ENCODE measurements at places on chromosomes 13 and 19.
A peak's percentile ranks its signal among the peaks of the same experiment; 100 is the strongest.

GRCh38 chr13:110231348-110232047 lies 75.5 kb downstream of the COL4A1 start:
- no peak for DNase-seq

GRCh38 chr13:39816936-39817335 lies 161.5 kb downstream of the COG6 start:
- no peak for DNase-seq

DNA sequence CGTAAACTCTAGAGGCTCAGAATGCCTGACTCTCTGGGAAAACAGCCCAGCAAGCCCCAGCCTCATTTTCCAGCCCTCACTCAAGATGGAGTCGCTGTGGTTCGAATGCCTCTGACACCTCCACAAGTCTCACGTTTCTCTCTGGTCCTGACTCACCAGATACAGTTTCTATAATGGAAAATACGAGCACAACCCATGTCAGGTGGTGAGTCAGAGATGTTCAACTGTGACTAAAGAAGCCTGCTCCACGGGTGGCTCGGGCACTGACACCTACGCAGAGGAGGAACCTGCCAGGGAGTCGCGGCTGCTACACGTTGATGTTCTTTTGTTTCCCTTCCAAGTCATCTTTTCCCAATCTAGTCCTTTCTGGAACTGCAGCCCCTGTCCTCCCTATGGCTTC lies 87.1 kb upstream of the STK24 start:
- DNase-seq = peak; percentile 80

- DNase-seq = no peak
These were observed 489 bp downstream of the NTF4 start for GRCh38 chr19:49064029-49064629.

DNA sequence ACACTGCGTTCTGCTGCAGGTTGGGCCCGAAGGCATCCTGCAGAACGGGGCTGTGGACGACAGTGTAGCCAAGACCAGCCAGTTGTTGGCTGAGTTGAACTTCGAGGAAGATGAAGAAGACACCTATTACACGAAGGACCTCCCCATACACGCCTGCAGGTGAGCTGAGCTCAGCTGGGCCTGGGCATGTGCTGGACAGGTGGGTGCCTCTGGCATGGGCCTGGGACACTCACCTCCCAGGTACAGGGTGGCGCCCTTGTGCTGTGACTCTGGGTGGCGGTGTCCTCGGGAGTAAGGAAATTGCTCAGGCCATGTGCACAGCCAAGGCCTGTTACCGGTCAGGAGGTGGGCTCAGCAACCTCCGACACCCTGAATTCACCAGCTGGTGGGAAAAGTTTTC lies 14.2 kb downstream of the UPF1 start:
- no peak for DNase-seq

- no peak for DNase-seq
These were observed 898.9 kb upstream of the MIR17HG start for GRCh38 chr13:90448466-90449037.

DNA sequence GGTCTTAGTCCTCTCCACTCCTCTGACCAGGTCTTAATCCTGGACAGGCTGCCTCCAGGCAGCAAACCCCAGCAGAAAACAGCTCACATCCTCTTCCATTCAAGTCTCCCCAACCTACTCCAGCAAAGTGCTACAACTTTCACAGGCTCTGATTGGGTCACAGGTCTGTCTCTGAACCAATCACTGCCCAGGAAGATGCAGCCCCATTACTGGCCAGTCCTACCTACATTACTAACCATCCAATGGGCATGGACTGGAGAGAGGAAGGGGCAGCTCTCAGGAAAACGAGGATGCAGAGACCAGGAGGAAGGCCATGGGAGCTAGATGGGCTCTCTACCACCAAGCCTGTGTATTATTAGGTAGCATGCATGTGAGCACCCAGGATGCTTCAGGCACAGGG lies 12.2 kb downstream of the MED26 start:
- no peak for DNase-seq

DNA sequence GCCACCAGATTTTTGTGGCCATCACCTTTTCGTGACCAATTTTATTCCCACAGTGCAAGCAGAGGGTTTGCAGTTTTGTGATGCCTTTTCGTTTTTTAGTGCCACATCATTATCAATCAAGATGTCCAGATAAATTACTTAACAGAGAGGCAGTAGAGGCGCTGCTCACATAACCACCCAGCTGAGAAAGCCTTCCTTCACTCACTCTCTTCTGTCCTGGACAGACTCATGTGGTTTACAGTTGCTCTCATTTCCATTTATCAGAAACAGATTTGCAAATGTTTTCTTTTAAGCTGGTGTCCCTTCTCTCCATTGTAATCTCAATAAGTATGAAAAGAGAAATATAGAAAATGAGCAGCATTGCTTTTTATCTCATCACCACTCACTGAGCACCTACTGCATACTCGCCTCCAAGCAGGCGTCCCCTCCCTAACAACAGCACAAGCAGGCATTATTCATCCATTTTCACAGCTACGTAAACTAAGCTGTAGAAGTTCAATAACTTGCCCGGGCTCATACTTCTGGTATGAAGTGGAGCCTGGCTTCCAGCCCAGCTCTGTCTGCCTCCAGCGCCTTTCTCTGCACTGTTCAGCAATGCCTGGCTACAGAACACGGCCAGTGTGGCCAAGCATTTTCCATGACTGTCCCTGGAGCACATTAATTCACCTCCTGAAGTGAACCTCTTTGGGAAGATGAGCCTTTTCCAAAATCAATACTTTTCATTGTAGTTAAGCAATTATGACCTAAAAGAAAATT lies 34.6 kb upstream of the KATNAL1 start:
- DNase-seq = peak; percentile 32

GRCh38 chr19:45333609-45334303 lies 6.8 kb upstream of the KLC3 start:
- no peak for DNase-seq

GRCh38 chr13:22175241-22175640 lies 504.4 kb downstream of the FGF9 start:
- no peak for DNase-seq

GRCh38 chr13:98774776-98775175 lies 22.3 kb upstream of the SLC15A1 start:
- DNase-seq = no peak

GRCh38 chr19:33954686-33955085 lies 158.0 kb downstream of the KCTD15 start:
- no peak for DNase-seq

GRCh38 chr13:80348314-80348713 lies 7.4 kb upstream of the SPRY2 start:
- no peak for DNase-seq

DNA sequence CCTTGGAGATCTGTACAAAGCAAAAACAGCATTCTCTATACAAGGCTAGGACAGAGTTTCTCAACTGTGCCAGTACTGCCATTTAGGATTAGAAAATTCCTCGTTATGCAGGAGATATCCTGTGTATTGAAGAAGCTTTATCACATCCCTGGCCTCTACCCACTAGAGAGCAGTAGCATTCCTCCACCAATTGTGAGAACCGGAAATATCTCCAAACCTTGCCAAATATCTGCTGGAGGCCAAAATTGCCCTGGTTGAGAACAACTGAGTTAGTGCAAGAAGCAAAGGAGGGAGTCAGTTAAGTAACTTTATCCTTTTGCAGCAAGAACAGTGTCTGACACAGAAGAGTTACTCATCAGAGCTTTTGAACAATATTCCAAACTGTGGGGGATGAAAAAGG lies 16.2 kb upstream of the FREM2 start:
- DNase-seq = no peak

DNA sequence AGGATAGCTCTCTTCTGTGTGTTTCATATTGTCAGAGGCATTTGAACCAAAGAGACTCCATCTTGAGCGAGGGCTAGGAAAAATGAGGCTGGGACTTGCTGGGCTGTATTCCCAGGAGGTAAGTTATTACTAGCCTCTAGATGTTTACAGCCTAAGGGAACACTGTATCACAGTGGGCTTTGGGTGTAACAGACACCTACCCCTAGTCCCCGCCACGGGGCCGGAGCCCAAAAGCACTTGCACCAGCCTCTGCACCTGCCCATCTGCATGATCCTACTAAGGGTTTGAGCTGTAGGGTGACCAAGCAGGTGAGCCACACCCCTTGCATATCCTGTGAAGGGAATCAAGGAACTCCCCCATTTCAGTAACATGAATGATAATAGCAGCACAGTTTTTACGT lies 1972.2 kb downstream of the OLFM4 start:
- no peak for DNase-seq

- DNase-seq = no peak
These were observed 494.6 kb downstream of the MYO16 start for GRCh38 chr13:109123971-109124370.

DNA sequence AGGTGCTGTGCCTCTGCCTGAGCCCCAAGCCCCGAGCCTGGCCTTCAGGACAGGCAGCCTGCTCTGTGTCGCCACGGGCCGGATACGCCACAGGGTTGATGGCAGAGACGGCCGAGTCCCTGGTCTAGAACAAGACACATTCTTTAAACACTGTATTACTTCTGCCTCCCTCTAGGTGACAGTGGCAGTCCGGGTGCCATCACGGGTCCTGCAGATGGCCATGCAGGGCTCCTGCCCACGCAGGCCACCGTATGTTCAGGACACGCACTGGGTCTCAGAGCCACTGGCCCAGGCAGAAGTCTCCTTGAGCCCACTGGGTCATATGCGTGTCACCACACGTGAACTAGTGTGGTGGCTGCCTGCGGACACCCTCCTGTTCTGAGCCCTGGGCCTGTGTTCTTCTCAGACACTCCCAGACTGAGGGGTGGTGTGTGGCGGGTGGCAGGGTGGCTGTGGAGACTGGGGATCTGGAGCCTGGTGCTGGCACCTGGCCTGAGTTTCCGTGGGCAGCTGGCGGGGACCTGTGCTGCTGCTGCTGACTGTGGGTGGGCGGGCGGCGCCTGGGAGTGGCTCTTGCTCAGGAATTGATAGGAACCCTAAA lies 4.4 kb downstream of the PLEKHJ1 start:
- DNase-seq = no peak

- DNase-seq = no peak
These were observed 62.8 kb downstream of the ARHGEF7 start for GRCh38 chr13:111177921-111178320.

- DNase-seq = no peak
These were observed 5.8 kb upstream of the TSHZ3 start for GRCh38 chr19:31354799-31355664.

DNA sequence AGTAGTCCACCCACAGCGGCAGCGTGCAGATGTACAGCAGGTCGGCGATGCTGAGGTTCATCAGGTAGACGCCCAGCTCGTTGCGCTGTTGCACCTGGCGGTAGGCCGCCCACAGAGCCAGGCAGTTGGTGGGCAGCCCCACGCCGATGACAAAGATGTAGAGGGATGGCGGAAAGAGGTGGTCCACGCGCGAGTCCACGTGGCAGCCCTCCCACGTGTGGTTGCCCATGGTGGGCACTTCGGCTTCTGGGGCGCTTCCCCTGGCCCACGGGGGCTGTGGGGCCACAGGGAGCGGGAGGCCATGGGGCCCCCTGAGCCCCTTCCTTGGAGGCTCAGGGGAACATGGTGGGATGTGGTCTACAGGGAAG lies 7.0 kb upstream of the OPA3 start:
- no peak for DNase-seq

DNA sequence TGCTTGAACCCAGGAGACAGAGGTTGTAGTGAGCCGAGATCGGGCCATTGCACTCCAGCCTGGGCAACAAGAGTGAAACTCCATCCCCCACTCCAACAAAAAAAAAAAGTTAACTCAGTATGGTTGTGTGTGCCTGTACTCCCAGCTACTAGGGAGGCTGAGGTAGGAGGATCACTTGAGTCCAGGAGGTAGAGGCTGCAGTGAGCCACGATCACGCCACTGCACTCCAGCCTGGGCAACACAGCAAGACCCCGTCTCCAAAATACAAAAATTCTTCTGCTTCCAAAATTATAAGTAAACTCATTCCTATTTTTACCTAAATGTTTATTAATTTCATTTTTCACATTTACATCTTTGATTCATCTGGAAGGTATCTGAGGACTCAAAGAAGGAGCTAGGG lies 14.4 kb downstream of the PNMA8A start:
- DNase-seq = no peak

- peak; percentile 45 for DNase-seq
These were observed 9.0 kb downstream of the SLC27A1 start for GRCh38 chr19:17479325-17479791.

- DNase-seq = no peak
These were observed 295.9 kb downstream of the SUCLA2 start for GRCh38 chr13:47705185-47705584.

DNA sequence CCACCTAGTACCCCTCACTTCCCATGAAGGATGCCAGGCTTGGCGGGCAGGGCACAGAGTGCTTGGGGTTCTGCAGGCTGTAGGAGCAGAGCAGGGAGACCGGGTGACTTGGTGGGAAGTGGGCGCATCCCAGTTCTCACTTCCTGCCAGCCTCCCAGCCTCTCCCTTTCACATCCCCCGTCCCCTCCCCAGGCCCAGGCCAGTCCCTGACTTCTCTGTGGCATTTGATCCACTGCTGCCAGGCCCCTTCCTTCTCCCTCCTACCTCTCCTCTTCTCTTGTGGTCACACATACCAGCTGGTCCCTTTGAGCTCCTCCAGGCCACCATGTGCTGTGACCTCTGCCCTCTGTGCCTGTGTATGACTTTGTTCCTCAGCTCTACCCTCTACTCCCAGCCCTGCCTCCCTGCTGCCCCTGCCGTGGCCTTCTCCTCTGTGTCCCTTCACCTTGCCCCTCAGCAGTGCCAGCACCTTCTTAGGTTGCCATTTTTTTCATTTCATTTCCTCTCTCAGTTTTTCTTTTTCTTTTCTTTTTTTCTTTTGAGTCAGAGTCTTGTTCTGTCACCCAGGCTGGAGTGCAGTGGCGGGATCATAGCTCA lies 19.5 kb downstream of the MYO1F start:
- DNase-seq = no peak

- DNase-seq = no peak
These were observed 37.2 kb downstream of the ZC3H13 start for GRCh38 chr13:46015366-46015765.

GRCh38 chr13:46182491-46182877 lies 507 bp upstream of the LCP1 start:
- DNase-seq = no peak

DNA sequence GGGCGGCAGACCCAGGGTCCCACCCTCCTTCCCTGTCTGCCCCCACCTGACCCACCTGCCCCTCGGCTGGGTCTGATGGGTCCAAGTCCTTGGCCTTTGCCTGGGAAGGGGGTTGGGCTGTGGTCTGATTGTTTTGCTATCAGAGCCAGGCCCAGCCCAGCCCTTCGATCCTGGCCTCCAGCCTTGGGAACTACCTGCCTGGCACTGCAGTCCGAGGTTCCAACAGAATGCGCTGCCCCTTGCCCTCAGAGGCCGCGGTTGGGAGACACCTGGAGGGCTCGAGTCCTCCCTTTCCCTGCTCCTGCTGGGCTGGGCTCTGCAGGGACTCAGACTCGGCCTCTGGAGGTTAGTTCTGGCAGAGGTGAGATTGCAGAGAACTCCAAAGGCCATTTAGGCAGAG lies 1.6 kb downstream of the CCL25 start:
- DNase-seq = no peak
